ENCODE measurements at places on chromosomes 12 and 14.

- peak; percentile 19 for DNase-seq
Measured at GRCh38 chr12:53735556-53735955, 8.3 kb upstream of the CALCOCO1 start.

- DNase-seq = no peak
Measured at GRCh38 chr14:90970167-90970600, 90.3 kb downstream of the RPS6KA5 start.

- DNase-seq = no peak
Measured at GRCh38 chr12:62098132-62098531, 162.1 kb upstream of the USP15 start.

DNA sequence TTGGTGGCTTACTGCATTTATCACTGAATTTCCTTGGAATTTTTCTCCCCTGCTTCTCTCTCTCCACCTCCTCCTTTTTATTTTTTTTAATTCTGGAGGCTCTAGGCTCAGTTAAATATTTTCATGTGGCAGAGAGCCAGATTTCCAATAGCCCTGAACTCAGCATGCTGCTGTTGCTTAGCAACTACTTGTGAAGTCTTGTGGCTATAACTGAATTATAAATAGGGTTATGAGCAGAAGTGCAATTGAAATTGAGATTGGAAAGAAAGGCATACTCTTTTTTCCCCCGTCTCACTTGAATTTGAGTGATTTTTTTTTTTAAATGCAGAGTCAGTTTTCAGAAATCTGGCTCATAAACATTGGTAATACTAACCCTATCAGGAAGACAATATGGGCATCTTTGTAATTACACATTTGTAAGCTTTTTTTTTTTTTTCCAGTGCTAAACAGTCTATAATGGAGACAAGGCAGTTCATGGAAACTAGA, 38.3 kb downstream of the ATF7IP start:
- DNase-seq = peak; percentile 93

- peak; percentile 49 for DNase-seq
Measured at GRCh38 chr12:5796171-5796958, 148.7 kb downstream of the ANO2 start.

- no peak for DNase-seq
Measured at GRCh38 chr12:24044941-24045703, 95.7 kb upstream of the SOX5 start.

GRCh38 chr12:80325167-80325959, 118.7 kb upstream of the PTPRQ start:
- no peak for DNase-seq

- DNase-seq = no peak
Measured at GRCh38 chr12:53325511-53326061, 4.2 kb upstream of the AAAS start.

GRCh38 chr12:27077586-27077985, 4.8 kb downstream of the C12orf71 start:
- no peak for DNase-seq

DNA sequence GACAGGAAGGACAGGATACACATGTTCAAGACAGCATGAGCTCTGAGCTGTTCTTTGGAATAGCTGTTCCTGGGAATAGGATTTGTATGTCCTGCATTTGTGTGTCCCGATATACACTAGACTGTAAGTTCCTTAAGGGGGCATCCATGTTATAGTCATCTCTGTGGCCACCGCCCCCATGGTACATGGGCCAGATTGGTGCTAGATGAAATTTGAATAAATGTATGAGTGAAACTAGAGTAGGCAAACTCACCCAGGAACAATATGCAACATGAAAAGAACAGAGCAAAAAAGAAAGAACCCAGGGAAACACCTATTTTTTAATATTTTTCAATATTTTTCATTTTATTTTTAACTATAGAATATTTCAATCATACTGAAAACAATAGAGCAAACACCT, 25.1 kb upstream of the KRT77 start:
- DNase-seq = no peak

GRCh38 chr14:56004786-56005185, 113.4 kb upstream of the PELI2 start:
- DNase-seq = no peak

- DNase-seq = no peak
Measured at GRCh38 chr14:64746298-64747250, 42.4 kb downstream of the PLEKHG3 start.

DNA sequence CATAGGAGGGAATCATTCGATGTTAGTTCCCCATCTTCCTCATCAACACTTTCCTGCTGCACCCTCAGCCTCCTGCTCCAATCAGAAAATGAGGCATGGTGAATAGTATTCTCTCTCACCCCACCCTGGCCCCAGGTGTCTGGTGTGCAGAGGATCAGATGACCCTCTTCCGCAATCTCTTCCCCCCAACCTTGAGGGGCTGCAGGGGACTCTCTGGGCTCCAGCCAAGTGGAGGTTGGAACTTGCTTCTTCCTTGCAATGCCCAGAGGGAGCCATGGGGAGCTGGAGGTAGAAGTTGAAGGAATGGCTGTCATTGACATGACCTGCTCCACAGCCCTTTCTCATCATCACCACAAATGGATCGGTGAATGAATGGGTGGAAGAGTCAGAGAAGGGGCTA, 20.2 kb upstream of the ESRRB start:
- DNase-seq = no peak

GRCh38 chr14:85597701-85598100, 67.8 kb downstream of the FLRT2 start:
- no peak for DNase-seq

DNA sequence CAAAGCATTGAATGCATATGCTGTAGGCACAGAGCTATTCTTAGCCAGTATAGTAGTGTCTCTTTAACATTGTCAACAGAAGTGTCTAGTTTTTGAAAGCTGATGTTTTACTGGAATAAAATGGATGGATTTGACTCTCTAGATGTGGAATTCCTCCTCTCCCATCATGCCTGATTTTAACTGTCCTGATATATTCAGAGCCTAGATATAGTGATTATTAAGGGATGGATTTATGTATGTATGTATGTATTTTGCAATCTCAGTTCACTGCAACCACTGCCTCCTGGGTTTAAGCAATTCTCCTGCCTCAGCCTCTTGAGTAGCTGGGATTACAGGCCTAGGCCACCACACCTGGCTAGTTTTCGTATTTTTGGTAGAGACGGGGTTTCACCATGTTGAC, 144.8 kb upstream of the NAV3 start:
- DNase-seq = no peak

GRCh38 chr14:86464341-86464740, 934.4 kb downstream of the FLRT2 start:
- DNase-seq = peak; percentile 66

- no peak for DNase-seq
Measured at GRCh38 chr12:110846615-110847566, at the start of gene CCDC63. TSS of gene CCDC63 (plus strand) at chr12:110846987. CDS start at chr12:110852955, 5,968 bp downstream.

Data from NCI-H446 (cell line).